ENCODE measurements at places on chromosomes 16 and 17. TPM values are rescaled to one million over a fixed set of nuclear protein-coding genes. Genes with fewer than 3 reads are reported as not detected.

CCL16 gene
- not detected for total RNA-seq

LGALS3BP gene
- total RNA-seq = 213 TPM

DNA sequence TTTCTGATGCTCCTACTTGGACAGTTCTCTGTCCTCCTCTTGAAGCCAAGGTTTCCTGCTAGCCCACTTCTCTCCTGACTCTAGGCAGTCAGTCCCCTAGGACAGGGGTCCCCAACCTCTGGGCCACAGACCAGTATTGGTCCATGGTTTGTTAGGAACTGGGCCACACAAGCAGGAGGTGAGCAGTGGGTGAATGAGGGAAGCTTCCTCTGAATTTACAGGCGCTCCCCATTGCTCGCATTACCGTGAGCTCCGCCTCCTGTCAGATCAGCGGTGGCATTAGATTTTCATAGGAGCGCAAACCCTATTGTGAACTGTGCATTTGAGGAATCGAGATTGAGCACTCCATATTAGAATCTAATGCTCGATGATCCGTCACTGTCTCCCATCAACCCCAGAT, 55.7 kb downstream of the GNA13 start:
- no peak for DNase-seq

GRCh38 chr16:86288716-86289294, 221.5 kb upstream of the FOXF1 start:
- no peak for DNase-seq

GRCh38 chr17:65261152-65261551, 124.0 kb downstream of the RGS9 start:
- DNase-seq = no peak

GRCh38 chr17:64611369-64611768, 50.7 kb downstream of the SMURF2 start:
- DNase-seq = no peak

DNA sequence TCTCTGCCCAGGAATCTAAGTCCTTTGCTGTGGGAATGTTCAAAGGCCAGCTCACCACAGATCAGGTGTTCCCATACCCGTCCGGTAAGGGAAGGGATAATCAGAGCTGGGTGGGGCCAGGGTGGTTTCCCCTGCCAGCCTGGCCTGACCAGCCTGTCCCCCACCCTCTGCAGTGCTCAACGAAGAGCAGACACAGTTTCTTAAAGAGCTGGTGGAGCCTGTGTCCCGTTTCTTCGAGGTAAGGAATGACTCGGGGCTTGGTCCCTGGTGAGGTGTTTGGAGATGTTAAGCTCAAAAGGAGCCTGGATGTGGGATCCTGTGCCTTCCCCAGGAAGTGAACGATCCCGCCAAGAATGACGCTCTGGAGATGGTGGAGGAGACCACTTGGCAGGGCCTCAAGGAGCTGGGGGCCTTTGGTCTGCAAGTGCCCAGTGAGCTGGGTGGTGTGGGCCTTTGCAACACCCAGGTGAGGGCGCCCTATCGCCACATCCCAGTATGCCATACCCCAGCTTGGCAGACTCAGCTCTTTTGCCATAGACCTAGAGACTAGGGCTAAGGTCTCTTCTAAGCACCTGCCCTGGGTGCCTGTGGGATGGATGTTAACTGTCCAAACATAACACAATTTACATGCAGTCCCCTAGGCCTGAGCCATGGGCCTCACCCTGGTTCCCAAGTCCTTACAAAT, 997 bp downstream of the ACADVL start:
- DNase-seq = peak; percentile 81

DNA sequence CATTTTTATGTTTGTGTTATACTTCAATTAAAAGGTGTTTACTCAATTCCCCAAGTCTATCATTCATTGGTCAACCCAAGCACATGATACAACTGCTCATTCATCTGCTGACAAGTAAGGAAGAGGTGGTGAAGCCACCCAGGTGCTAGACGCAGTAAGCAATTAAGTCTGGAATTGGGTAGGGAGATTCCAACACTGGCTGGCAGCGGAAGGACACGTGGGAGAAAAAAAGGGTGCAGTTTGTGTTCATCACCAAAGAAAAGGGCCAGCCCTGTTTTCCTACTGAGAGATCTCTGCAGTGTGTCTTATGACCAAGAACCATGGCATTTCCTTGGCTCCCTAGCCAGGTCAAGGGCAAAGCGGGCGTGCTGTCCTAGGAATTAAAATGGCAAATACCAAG, 11.8 kb upstream of the ZNF23 start:
- DNase-seq = no peak

DNA sequence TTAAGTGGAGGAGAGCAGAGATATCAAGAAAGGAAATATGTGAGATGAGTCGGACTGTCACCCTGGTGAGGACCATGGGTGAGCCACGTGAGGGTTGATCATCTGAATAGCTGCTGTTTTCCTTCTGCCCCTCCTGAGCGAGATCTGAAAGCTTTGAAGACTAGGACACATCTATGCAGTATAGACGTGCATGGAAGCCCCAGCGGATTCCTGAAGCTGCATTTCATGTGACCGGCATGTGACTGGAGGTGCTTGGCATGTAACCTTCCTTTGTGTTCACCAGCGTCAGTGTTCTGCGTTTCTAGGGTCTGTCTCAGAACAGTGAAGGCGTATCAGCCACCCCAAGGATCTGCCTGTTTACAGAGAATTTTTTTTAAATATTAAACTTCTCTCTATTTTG, 75.1 kb downstream of the MSI2 start:
- DNase-seq = no peak

DNA sequence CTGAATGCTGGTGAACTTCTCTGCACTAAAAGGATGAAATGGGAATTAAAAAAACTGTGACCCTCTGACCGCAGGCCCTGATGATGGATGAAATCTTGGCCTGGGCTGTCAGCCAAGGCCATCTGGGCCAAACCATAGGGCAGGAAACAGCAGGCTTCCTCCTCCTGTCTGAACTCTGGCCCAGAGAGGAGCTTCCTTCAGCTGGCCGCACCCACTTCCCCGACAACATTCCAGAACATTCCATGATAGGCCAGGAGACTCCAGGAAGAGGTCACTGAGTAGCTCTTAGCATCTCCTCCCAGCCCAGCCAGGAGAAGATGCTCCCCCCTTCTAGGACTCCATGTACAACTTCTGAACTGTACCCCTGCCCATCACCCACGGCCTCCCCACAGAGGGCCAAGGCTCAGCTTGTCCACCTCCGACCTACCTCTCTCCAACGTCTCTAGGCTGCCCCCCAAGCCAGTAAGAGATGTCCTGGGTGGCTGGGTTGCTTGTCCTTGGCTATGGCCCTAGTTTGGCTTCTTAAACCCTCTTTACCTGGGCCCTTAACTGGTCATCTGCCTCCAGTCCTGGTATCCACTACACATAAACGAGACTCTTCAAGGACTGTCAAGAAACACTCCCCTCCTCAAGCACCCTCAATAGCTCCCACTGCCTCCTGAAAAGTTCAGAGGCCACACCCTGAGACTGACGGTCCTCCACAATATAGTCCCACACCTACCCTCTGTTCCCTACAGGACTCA, 1.7 kb downstream of the RPH3AL start:
- DNase-seq = peak; percentile 78
